ENCODE measurements at places on chromosomes 16 and 17.

GRCh38 chr17:1474402-1475189 is 17.9 kb downstream of the MYO1C start:
- H3K27me3 ChIP-seq, result no peaks in the 10 kb centered on the region
- H3K4me1 ChIP-seq, result no peaks in the 10 kb centered on the region
- no peak overlapping the region for H3K4me3 ChIP-seq

- no peaks in the 10 kb centered on the region for H3K27me3 ChIP-seq
- H3K4me3 ChIP-seq, result no peak overlapping the region
- H3K4me1 ChIP-seq, result peaks cover 16% of the 10 kb centered on the region
- no peak for DNase-seq
- no peak overlapping the region for H3K27ac ChIP-seq
Measured at GRCh38 chr17:68824707-68825106, 130.5 kb downstream of the ABCA8 start.

GRCh38 chr16:71894229-71894920 is 956 bp upstream of the IST1 start:
- peak overlapping the region; percentile 90 for H3K4me3 ChIP-seq
- peak; percentile 74 for DNase-seq
- H3K27me3 ChIP-seq, result no peaks in the 10 kb centered on the region
- H3K4me1 ChIP-seq, result peaks cover 8% of the 10 kb centered on the region
- H3K27ac ChIP-seq, result peak overlapping the region; percentile 91
- no peaks in the 10 kb centered on the region for H3K36me3 ChIP-seq

GRCh38 chr16:8026450-8026849 is 563.9 kb downstream of the TMEM114 start:
- no peak overlapping the region for H3K27ac ChIP-seq
- DNase-seq, result no peak
- H3K4me1 ChIP-seq, result no peaks in the 10 kb centered on the region

DNA sequence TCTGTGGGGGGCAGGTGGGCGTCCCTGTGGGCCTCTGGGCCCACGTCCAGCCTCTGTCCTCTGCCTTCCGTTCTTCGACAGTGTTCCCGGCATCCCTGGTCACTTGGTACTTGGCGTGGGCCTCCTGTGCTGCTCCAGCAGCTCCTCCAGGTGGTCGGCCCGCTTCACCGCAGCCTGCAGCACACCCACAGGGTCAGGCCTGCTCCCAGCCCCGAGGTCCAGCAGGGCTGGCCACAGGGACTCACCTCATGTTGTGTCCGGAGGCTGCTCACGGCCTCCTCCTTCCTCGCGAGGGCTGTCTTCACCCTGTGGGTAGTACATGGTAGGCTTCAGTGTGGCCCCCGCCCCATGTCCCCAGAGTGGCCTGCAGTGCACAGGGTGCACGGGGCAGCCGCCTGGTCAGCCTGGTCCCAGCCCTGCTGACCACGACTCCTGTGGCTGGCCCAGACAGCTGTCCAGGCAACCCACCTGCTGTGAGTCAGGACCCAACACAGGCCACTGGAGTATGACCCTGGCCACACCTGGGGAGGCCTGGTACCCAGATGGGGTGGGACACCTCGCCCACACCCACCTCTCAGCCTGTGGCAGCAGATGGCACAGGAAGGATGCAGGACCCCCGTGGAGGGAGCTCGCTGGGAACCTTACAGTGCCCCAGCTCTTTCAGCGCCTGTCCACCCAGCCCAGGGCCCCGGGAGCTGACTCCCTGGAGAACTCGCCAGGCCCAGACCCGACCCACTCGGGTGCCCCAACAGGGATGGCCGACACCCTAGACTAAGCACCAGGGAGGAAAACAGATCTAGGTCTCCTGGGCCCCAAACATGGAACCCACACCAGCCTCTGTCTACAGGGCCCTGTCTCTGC is 23.9 kb upstream of the AATK start:
- peak; percentile 6 for DNase-seq
- no peaks in the 10 kb centered on the region for H3K4me1 ChIP-seq
- H3K27me3 ChIP-seq, result no peaks in the 10 kb centered on the region
- no peak overlapping the region for H3K27ac ChIP-seq

DNA sequence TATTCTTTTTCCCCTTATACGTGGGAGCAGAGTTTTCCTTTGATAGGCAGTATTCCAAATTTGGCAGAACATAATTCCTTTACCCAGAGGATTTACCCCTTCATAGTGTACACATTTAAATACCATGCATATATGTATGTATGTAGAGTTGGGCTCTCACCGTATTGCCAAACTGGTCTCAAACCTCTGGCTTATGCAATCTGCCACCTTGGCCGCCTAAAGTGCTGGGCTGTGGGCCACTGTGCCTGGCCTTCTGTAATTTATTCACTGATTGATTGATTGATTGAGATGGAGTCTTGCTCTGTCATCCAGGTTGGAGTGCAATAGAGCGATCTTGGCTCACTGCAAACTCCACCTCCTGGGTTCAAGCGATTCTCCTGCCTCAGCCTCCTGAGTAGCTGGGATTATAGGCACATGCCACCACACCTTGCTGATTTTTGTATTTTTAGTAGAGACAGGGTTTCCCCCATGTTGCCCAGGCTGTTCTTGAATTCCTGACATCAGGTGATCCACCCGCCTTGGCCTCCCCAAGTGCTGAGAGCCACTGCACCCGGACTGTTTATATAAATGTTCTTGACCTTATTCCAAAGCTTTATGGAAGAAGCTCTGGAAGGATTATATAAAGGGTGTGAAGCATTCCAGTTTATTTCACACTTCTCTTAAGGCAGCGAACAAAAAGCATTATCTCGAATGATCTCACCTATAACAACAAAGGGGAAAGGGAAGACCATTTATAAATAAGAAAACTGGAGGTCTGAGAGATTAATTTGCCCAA is 14.9 kb downstream of the GLG1 start:
- H3K4me1 ChIP-seq, result peaks cover 11% of the 10 kb centered on the region
- no peaks in the 10 kb centered on the region for H3K27me3 ChIP-seq
- no peak overlapping the region for H3K27ac ChIP-seq
- H3K4me3 ChIP-seq, result no peak overlapping the region
- no peaks in the 10 kb centered on the region for H3K36me3 ChIP-seq

- no peak overlapping the region for H3K4me3 ChIP-seq
- no peaks in the 10 kb centered on the region for H3K36me3 ChIP-seq
- no peaks in the 10 kb centered on the region for H3K4me1 ChIP-seq
- H3K27ac ChIP-seq, result no peak overlapping the region
- no peak for DNase-seq
Measured at GRCh38 chr17:52136166-52136565, 22.3 kb downstream of the CA10 start.

- H3K36me3 ChIP-seq, result no peaks in the 10 kb centered on the region
- peak; percentile 14 for DNase-seq
- H3K4me3 ChIP-seq, result no peak overlapping the region
- peaks cover 13% of the 10 kb centered on the region for H3K27me3 ChIP-seq
- H3K4me1 ChIP-seq, result no peaks in the 10 kb centered on the region
Measured at GRCh38 chr17:50834429-50835300, 721 bp upstream of the WFIKKN2 start.

- H3K36me3 ChIP-seq, result no peaks in the 10 kb centered on the region
- H3K27me3 ChIP-seq, result no peaks in the 10 kb centered on the region
- no peak overlapping the region for H3K4me3 ChIP-seq
- no peak for DNase-seq
- no peak overlapping the region for H3K27ac ChIP-seq
Measured at GRCh38 chr17:51805765-51806164, 352.7 kb downstream of the CA10 start.

GRCh38 chr17:77854759-77855745 is 103.5 kb upstream of the TNRC6C start:
- H3K4me1 ChIP-seq, result no peaks in the 10 kb centered on the region
- DNase-seq, result no peak
- no peaks in the 10 kb centered on the region for H3K36me3 ChIP-seq
- no peak overlapping the region for H3K4me3 ChIP-seq
- H3K27ac ChIP-seq, result no peak overlapping the region

DNA sequence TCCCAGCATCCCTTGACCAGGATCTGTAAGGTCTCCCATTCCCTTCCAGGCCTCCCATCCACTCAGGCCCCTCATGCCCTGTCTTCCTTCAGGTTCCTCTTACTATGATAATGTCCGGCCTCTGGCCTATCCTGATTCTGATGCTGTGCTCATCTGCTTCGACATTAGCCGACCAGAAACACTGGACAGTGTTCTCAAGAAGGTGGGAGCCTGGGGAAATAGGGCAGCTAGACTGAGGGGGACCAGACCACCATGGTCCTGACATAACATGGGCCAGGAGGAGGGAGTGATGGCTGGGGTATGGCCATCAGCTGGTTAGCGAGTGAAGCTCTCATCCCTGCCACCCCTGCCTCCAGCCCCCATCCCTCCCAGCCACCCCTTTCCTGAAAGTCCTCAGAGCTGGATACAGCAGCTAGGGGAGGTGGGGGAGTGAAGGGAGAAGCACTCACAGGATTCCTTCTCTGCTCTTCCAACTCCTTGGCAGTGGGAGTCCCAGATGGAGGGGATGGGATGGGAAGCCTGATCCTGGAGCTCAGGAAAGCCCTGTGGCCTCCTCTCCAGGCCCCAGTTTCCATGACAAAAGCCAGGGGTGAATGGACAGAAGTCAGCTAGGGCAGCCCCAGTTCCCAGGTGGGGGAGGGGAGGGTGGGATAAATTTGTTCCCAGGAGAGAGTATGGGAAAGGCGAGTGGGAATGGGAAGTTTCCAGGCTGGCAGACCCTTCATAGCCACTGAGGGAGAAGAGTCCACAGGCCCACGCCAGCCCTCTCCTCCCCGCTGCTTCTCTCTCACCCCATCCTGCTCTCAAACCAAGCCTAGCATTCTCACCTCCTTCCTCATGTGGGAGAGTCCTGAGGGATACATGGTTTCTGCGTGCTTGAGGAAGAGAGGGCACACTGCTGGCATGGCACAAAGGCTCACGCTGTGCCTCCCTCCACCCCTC is 2.3 kb downstream of the RND2 start:
- H3K36me3 ChIP-seq, result no peaks in the 10 kb centered on the region
- no peaks in the 10 kb centered on the region for H3K27me3 ChIP-seq
- H3K4me3 ChIP-seq, result no peak overlapping the region
- no peak overlapping the region for H3K27ac ChIP-seq
- H3K4me1 ChIP-seq, result no peaks in the 10 kb centered on the region
- DNase-seq, result no peak

DNA sequence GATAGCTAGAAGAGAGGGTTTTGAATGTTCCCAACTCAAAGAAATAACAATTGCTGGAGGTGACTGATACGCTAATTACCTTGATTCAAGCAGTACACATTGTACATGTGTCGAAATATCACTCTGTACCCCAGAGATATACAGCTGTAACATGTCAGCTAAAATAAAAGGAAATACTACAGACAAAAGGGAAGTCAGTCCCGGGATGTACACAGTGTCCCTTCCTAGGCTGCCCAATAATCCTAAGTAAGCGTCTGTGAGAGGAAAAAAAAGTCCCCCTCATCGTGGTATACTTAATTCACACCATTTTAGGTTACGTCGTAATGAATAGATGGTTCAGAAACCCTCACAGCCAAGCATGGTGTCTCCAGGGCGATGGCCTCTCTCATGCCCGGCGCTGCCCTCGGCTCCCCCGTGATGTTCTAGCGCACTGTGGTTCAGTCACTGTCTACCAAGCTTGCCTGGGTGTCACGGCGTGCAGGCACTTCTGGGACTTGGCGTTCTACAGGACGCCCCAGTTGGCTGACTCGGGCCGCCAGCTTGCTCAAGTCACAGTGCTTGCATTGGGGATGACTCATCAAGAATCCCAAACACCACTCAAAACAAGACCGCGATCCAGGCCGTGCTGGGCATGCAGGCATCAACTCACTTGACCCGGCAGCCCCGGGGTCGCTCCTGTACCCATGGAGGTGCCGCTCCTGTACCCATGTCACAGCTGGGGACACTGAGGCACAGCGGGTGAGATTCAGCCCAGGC is 27.6 kb downstream of the CCDC40 start:
- DNase-seq, result peak; percentile 83
- H3K27ac ChIP-seq, result no peak overlapping the region
- peaks cover 6% of the 10 kb centered on the region for H3K4me1 ChIP-seq
- no peaks in the 10 kb centered on the region for H3K36me3 ChIP-seq
- no peak overlapping the region for H3K4me3 ChIP-seq

- peaks cover 23% of the 10 kb centered on the region for H3K4me1 ChIP-seq
- no peaks in the 10 kb centered on the region for H3K27me3 ChIP-seq
- DNase-seq, result peak; percentile 81
- peak overlapping the region; percentile 77 for H3K27ac ChIP-seq
- peak overlapping the region; percentile 36 for H3K4me3 ChIP-seq
Measured at GRCh38 chr16:10992112-10992511, 47.7 kb downstream of the CLEC16A start.

DNA sequence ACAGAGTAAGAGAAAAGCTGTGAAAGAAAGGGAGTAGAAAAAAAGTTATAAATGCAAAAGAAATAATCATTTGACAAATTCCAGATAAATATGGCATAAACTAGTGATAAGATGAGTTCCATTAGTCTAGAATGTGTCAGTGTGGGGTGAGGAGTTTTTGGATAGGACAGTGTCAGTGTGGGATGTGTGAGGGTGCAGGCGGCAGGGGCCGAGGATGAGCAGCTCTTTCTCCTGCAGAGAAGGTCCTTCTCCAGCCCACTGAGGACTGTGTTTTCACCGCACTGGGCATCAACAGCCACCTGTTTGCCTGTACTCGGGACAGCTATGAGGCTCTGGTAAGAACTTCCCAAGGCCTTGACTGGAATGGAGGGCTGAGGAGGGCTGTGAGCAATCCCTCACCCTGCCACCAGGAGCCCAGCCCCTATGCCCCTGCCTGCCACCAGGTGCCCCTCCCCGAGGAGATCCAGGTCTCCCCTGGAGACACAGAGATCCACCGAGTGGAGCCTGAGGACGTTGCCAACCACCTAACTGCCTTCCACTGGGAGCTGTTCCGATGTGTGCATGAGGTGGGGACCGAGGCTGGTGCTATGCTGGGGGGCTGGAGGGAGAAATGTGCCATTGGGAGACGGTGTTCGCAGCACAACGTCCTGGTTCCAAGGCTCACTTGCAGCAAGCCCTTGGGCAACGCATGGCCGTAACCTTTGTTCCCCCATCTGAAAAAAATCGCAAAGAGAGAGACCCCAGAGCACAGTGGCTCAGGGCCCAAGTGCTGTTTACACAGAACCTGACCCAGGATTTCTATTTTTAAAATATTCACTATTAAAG is 13.1 kb downstream of the RAPGEFL1 start:
- peak; percentile 49 for DNase-seq
- H3K27ac ChIP-seq, result no peak overlapping the region
- no peaks in the 10 kb centered on the region for H3K4me1 ChIP-seq
